Suprapubic skin (tissue), 4 donors: ENCODE measurements at places on chromosomes 5 and 9.

DNA sequence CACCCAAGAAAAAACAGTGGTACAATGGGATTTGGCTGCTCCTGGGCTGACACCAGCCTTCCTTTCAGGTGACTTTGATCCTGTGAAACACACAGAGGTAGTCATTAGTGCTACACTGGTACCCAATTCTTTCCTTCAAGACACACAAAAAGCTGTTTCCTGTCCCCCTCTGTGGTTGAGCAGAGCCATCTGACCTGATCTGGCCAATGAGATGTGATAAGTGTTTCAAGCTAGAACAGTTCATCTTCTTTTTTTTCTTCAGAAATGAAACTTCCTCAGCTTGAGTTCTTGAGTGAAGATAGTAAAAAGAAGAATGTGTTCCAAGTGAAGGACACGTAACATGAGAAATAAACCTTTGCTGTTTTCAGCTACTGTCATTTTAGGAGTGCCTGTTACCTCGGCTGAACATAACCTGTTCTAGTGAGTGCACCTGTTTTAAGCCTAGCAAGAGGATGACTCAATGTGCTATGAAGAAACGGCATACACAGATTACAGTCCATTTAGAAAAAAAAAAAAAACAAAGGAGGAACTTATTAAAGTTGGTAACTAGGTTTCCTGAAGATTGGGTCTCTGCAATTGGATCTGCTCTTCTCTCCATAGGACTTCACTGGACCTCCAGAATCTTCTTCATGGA is 287.8 kb downstream of the GAS1 start:
- H3K27me3 ChIP-seq: no peaks in the 10 kb centered on the region
- no peak overlapping the region for H3K27ac ChIP-seq
- peaks cover 25% of the 10 kb centered on the region for H3K4me1 ChIP-seq
- DNase-seq: no peak
- no peaks in the 10 kb centered on the region for H3K36me3 ChIP-seq

DNA sequence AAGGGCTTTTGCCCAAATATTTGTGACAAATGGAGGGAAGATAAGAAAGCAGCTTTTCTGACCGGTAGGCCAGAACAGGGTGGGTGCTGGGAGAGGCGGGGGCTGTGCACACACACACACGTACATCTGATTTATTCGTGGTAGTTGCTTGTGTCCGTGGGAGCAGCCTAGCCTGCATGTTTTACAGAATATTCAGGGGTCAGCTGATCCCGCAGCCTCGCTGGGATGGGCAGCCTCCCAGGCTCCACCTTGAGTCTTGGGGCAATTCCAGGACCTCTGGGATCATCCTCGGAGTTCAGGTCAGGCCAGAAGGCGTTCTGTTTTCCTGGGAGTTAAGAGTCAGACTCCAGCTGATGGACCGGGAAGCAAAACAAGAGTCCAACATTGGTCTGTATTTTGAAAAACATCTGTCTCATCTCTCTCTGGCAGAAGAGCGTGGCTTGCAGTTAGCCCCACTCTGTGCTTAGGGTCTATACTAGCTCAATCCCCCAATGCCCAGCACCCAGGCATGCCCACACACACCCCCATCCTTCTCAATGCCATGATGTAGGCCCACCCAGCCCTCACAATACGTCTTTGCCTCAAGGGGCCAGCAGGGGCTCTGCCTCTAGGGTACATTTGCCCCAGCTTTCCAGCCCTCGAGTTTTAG is 210.6 kb downstream of the GOLPH3 start:
- H3K27me3 ChIP-seq: no peaks in the 10 kb centered on the region
- no peak overlapping the region for H3K4me3 ChIP-seq
- H3K27ac ChIP-seq: no peak overlapping the region
- H3K36me3 ChIP-seq: no peaks in the 10 kb centered on the region

- no peak for DNase-seq
- no peaks in the 10 kb centered on the region for H3K4me1 ChIP-seq
- H3K27me3 ChIP-seq: no peaks in the 10 kb centered on the region
Observed at GRCh38 chr5:80894083-80894482, 66.1 kb upstream of the RASGRF2 start.

DNA sequence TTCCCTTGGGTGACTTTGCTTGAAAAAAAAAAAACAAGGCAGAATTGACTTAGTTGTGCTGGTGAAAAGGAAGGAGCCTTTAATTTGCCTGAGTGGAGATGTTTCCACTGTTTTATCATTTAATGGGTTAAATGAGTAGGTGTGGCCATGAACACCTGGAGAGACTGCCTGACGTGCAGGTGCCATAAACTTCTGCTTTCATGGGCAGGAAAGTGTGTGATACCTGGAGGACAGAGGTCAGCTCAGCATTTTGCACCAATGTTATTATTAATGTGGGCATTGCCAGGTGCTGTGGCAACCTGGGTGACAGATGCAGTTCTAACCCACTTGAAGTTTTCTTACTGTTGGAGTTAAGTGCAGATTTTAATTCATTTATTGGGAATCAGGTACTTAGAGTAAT is 145.4 kb downstream of the CD180 start:
- no peak for DNase-seq
- H3K27ac ChIP-seq: no peak overlapping the region
- H3K27me3 ChIP-seq: no peaks in the 10 kb centered on the region
- peaks cover 25% of the 10 kb centered on the region for H3K4me1 ChIP-seq

DNA sequence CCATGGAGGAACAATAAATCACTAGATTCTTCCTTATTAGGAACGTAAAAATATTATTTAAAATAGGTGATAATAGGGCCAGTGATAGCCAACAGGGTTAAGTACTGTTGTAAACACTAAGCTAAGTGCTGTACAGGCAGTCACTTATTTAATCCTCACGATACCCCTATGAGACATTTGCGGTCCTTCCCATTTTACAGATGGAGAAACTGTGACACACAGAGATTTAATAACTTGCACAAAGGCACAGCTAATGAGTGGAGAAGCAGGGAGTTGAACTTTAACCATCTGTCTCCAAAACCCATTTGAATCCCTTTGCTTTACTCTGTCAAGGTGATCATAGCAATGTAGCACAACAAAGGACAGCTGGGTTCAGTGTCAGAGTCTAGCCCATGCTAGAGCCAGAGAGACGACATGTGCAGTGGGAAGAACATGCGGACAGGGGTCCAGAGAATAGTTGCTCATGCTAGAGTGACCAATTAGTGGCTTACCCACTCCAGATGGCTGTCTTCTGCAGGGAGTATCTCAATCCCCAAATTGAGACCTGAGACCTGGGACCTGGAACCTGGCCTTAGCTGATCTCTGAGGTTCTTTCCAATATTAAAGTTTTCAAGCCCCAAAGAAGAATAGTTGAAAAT is 28.9 kb downstream of the STXBP1 start:
- no peaks in the 10 kb centered on the region for H3K36me3 ChIP-seq
- no peaks in the 10 kb centered on the region for H3K27me3 ChIP-seq
- H3K4me3 ChIP-seq: no peak overlapping the region
- no peak overlapping the region for H3K27ac ChIP-seq
- no peak for DNase-seq

DNA sequence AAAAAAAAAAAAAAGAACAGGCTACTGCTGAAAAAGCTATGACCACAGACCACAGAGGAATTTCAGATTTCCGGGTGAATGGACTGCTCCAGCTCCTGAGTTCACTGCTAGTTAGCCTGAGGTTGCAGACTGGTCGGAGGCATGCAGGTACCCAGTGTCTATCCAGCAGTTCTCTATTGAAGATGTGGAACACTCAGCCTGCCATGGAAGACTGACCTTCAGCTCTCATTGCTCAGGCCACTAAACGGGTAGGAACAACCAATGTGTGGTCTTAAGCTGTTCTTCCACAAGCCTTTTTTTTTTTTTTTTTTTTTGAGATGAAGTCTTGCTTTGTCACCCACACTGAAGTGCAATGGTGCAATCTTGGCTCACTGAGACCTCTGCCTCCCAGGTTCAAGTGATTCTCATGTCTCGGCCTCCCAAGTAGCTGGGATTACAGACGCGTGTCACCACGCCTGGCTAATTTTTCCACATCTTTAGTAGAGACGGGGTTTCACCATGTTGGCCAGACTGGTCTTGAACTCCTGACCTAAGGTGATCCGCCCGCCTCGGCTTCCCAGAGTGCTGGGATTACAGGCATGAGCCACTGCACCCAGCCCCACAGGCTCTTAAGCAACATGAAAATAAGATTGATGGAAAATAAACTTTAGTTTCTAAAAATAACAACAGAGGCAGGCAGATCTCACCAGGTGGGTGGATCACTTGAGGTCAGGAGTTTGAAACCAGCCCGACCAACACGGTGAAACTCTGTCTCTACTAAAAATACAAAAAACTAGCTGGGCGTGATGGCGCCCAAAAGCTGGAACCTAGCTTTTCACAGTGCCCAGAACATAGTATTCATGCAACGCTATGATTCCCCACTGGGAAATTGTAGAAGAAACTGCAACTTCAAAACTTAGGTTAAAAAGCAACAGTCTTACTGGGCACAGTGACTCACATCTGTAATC is 20.0 kb upstream of the NPM1 start:
- H3K36me3 ChIP-seq: no peaks in the 10 kb centered on the region
- no peak overlapping the region for H3K27ac ChIP-seq

DNA sequence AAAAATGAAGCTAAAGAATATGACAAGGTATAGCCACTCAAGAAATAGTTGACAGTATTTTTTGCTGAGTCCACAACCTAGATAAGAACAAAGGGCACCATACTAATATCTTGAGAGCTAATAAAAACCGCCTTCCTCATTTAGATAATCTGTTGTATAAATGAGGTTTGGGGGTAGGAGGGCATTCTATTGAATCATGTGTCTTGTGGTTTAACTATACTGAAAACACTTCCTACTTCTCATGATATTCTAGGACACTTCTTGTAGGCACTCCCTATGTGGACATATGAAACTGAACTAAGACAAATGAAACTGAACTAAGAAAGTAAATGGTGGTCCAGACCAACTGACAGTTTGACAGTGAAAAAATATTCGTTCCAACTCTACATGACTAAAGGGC is 1268.5 kb upstream of the C9orf72 start:
- no peaks in the 10 kb centered on the region for H3K27me3 ChIP-seq
- no peak overlapping the region for H3K27ac ChIP-seq
- no peaks in the 10 kb centered on the region for H3K4me1 ChIP-seq
- no peak overlapping the region for H3K4me3 ChIP-seq

GRCh38 chr5:157266286-157267007 is 524 bp downstream of the CYFIP2 start:
- peak overlapping the region; percentile 75 for H3K4me3 ChIP-seq
- DNase-seq: no peak
- no peaks in the 10 kb centered on the region for H3K36me3 ChIP-seq
- peaks cover 9% of the 10 kb centered on the region for H3K27me3 ChIP-seq

- H3K27ac ChIP-seq: no peak overlapping the region
- no peaks in the 10 kb centered on the region for H3K27me3 ChIP-seq
- DNase-seq: no peak
Observed at GRCh38 chr5:86175224-86175623, 442.5 kb upstream of the COX7C start.

GRCh38 chr5:180201051-180201987 is 7.7 kb downstream of the RASGEF1C start:
- H3K36me3 ChIP-seq: no peaks in the 10 kb centered on the region
- H3K4me3 ChIP-seq: no peak overlapping the region
- DNase-seq: no peak
- no peak overlapping the region for H3K27ac ChIP-seq
- H3K4me1 ChIP-seq: no peaks in the 10 kb centered on the region

GRCh38 chr5:97499605-97500004 is 316.6 kb upstream of the RIOK2 start:
- H3K27ac ChIP-seq: no peak overlapping the region
- no peaks in the 10 kb centered on the region for H3K36me3 ChIP-seq
- no peak for DNase-seq
- no peaks in the 10 kb centered on the region for H3K27me3 ChIP-seq
- H3K4me3 ChIP-seq: no peak overlapping the region

DNA sequence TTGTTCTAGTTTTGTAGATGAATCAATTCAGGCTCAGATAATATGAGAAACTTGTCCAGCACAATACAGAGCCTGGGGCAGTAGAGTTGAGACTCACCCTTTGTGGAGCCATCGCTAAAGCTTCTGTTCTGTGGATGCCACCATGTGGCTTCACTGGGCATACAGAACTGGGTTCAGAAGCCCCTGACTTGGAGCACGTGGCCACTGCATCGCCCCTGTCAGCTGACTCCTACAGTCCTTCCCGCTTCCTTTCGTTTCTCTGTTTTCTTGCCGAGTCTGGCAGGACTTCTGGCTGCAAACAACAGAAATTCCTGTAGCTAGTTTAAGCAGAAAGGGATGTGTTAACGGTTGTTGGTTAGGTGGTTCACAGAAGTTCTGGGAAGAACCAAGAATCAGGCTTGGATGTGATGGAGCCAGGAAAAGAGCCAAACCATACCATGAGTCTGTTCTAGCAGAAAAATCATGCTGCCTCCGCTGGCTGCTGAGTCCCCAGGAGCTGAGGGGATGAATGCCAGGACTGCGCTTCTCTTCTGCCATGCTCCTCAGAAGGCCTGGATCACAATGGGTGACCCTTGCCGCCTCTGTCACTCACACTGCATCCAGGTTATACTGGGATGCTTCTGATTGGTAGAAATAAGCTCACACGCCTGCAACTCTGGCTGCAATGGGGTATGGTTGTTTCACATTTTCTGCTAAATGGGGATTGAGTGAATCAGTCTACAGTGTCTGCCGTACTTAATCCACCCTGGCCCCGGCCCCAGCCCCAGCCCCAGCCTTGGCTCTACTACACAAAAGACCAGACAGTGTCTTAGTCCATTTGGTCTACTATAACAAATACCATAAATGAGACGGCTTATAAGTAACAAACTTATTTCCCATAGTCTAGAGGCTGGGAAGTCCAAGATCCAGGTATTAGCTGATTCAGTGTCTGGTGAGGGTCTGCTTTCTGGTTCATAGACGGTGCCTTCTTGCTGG is 262.5 kb downstream of the GOLPH3 start:
- peaks cover 19% of the 10 kb centered on the region for H3K4me1 ChIP-seq
- no peak overlapping the region for H3K27ac ChIP-seq
- H3K36me3 ChIP-seq: no peaks in the 10 kb centered on the region
- no peak overlapping the region for H3K4me3 ChIP-seq

GRCh38 chr5:65749956-65750355 is 28.0 kb downstream of the NLN start:
- H3K4me3 ChIP-seq: no peak overlapping the region
- no peaks in the 10 kb centered on the region for H3K36me3 ChIP-seq
- no peaks in the 10 kb centered on the region for H3K4me1 ChIP-seq
- H3K27ac ChIP-seq: no peak overlapping the region
